ENCODE measurements at places on chromosomes 13 and 19. TPM values are rescaled to one million over a fixed set of nuclear protein-coding genes. Genes with fewer than 3 reads are reported as not detected.

DNA sequence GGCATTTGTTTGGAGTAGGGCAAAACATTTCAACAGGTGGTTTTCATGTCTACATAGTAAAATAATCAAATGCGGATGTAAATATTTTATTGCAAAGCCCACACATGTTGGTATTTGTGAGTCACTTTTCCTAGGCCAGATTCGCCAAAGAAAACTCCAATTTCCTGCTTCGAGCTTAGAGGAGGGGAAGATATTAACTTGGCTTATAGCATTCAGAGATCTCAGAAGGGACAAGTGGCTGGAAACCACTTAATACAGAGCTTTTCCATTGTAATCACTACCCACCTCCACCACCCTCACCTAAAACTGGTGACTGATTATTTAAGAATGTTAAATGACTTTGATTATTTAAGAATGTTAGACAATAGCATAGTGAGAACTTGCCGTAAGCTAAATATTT, 530.6 kb upstream of the SPRY2 start:
- H3K4me3 ChIP-seq, result no peak overlapping the region
- no peaks in the 10 kb centered on the region for H3K4me1 ChIP-seq
- DNase-seq, result no peak

- H3K36me3 ChIP-seq, result no peaks in the 10 kb centered on the region
- H3K27me3 ChIP-seq, result no peaks in the 10 kb centered on the region
- no peak overlapping the region for H3K27ac ChIP-seq
- no peak overlapping the region for H3K4me3 ChIP-seq
- H3K4me1 ChIP-seq, result no peaks in the 10 kb centered on the region
Observed at GRCh38 chr13:42594481-42595252, 20.7 kb downstream of the TNFSF11 start.

- no peak overlapping the region for H3K27ac ChIP-seq
- no peaks in the 10 kb centered on the region for H3K27me3 ChIP-seq
- H3K4me1 ChIP-seq, result peaks cover 6% of the 10 kb centered on the region
- no peak overlapping the region for H3K4me3 ChIP-seq
Observed at GRCh38 chr19:13935765-13936510, 2.3 kb downstream of the PODNL1 start.

- no peak overlapping the region for H3K4me3 ChIP-seq
- no peaks in the 10 kb centered on the region for H3K27me3 ChIP-seq
- no peaks in the 10 kb centered on the region for H3K36me3 ChIP-seq
- peak; percentile 90 for DNase-seq
- no peak overlapping the region for H3K27ac ChIP-seq
- H3K4me1 ChIP-seq, result peaks cover 18% of the 10 kb centered on the region
Observed at GRCh38 chr19:49971991-49972411, 11.0 kb upstream of the SIGLEC11 start.

Gene ZNF541
- 0.62 TPM for total RNA-seq

Gene MYADM
- 79.7 TPM for total RNA-seq

- DNase-seq, result no peak
- no peaks in the 10 kb centered on the region for H3K36me3 ChIP-seq
- H3K27ac ChIP-seq, result no peak overlapping the region
- H3K27me3 ChIP-seq, result no peaks in the 10 kb centered on the region
- no peak overlapping the region for H3K4me3 ChIP-seq
- H3K4me1 ChIP-seq, result no peaks in the 10 kb centered on the region
Observed at GRCh38 chr13:51501096-51501495, 48.3 kb upstream of the INTS6 start.

GRCh38 chr19:45592366-45592765, 7.8 kb upstream of the OPA3 start:
- no peaks in the 10 kb centered on the region for H3K4me1 ChIP-seq
- DNase-seq, result no peak
- no peak overlapping the region for H3K27ac ChIP-seq
- no peak overlapping the region for H3K4me3 ChIP-seq
- no peaks in the 10 kb centered on the region for H3K36me3 ChIP-seq

Gene ARL11
- 0.80 TPM for total RNA-seq

Gene WTIP
- 19.5 TPM for total RNA-seq

Gene ASF1B
- total RNA-seq, result 0.12 TPM

Gene OR10H1
- total RNA-seq, result not detected

- no peaks in the 10 kb centered on the region for H3K4me1 ChIP-seq
- DNase-seq, result no peak
- no peak overlapping the region for H3K27ac ChIP-seq
- no peaks in the 10 kb centered on the region for H3K36me3 ChIP-seq
- H3K4me3 ChIP-seq, result no peak overlapping the region
Observed at GRCh38 chr13:85565652-85566051, 233.6 kb downstream of the SLITRK6 start.

DNA sequence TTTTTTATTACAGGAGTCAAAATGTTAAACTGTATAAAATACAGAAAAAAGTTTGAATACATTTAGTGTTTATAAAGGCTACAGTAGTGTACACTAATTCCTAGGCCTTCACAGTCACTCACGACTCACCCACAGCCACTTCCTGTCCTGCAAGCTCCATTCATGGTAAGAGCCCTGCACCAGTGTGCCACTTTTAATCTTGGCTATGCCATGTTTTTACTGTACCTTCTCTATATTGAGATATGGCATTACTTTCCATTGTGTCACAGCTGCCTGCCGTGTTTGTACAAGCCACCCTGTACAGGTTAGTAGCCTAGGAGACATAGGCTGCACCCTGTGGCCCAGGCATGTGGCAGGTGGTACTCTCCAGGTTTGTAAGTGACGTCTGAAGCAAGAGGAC, 32.1 kb downstream of the C1QTNF9 start:
- no peak overlapping the region for H3K4me3 ChIP-seq
- no peaks in the 10 kb centered on the region for H3K4me1 ChIP-seq
- no peaks in the 10 kb centered on the region for H3K27me3 ChIP-seq

Gene ZNF699
- 14.8 TPM for total RNA-seq

GRCh38 chr13:71457645-71458044, 409.4 kb downstream of the DACH1 start:
- no peaks in the 10 kb centered on the region for H3K27me3 ChIP-seq
- H3K4me3 ChIP-seq, result no peak overlapping the region
- no peak for DNase-seq
- H3K36me3 ChIP-seq, result no peaks in the 10 kb centered on the region
- H3K4me1 ChIP-seq, result no peaks in the 10 kb centered on the region

Gene GRK1
- not detected for total RNA-seq

Gene MCEMP1
- 0.23 TPM for total RNA-seq

Gene KATNAL1
- total RNA-seq, result 18.6 TPM

DNA sequence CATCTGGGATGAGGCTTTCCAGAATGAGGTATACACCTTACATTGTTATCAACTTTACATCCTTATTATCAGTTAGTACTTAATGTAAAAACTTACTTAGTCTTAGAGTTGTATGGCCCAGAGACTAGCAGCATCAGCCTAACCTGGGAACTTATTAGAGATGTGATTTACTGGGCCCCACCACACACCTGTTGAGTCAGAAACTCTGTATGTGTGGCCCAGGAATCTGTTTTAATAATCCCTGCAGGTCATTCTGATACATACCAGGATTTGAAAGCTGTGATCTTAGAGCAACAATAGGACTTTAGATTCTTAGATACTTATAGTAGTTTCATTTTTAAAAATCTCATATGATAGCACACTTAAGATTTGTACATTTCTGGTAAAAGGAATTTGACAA, 17.4 kb downstream of the FNDC3A start:
- H3K27ac ChIP-seq, result no peak overlapping the region
- no peaks in the 10 kb centered on the region for H3K36me3 ChIP-seq

DNA sequence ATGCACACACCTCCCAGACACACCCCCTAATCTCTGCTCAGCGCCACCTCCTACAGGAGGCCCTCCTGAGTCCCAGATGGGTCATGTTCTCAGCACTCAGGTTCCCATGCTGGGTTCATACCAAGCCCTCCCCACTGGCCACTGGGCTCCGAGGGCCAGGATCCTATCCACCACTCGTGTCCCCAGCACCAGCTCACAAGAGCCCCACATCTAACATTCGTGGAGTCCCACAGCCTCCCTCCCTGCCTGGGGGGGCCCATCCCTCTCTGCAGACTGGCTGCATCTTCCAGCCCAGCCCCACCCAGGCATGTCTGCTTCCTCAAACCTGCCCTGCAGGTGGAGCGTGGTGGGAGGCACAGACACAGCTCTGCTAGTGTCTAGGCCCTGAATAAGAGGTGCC, 227.4 kb downstream of the TUBA3C start:
- no peaks in the 10 kb centered on the region for H3K4me1 ChIP-seq
- no peak overlapping the region for H3K4me3 ChIP-seq
- no peak overlapping the region for H3K27ac ChIP-seq
- no peak for DNase-seq

DNA sequence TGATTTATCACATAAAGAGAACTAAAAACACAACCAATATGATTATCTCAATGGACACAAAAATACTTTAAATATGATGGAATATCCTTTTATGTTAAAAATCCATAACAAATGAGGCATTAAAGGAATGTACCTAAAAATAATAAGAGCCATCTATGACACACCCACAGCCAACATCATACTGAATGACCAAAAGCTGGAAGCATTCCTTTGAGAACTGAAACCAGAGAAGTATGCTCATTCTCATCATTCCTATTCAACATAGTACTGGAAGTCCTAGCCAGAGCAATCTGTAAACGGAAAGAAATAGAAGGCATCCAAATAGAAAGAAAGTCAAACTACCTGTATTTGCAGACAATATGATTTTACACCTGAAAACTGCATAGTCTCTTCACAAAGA, 671.0 kb downstream of the SLITRK1 start:
- no peaks in the 10 kb centered on the region for H3K4me1 ChIP-seq
- no peak for DNase-seq
- H3K36me3 ChIP-seq, result no peaks in the 10 kb centered on the region

Gene NDUFA13
- 237 TPM for total RNA-seq

DNA sequence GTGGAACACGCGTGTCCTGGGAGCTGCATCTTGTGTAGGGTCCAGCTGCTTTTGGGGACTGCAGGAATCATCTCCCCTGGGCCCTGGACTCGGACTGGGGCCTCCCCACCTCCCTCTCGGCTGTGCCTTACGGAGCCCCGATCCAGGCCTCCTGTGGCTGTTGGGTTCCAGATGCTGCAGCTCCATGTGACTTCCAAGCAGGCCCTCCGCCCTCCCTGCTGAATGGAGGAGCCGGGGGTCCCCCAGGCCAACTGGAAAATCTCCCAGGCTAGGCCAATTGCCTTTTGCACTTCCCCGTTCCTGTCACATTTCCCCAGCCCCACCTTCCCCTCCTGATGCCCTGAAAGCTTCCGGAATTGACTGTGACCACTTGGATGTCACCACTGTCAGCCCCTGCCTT, 6.2 kb upstream of the PGLS start:
- H3K4me1 ChIP-seq, result peaks cover under 1% of the 10 kb centered on the region
- H3K4me3 ChIP-seq, result no peak overlapping the region
- DNase-seq, result no peak
- no peaks in the 10 kb centered on the region for H3K36me3 ChIP-seq
- no peak overlapping the region for H3K27ac ChIP-seq
- no peaks in the 10 kb centered on the region for H3K27me3 ChIP-seq

DNA sequence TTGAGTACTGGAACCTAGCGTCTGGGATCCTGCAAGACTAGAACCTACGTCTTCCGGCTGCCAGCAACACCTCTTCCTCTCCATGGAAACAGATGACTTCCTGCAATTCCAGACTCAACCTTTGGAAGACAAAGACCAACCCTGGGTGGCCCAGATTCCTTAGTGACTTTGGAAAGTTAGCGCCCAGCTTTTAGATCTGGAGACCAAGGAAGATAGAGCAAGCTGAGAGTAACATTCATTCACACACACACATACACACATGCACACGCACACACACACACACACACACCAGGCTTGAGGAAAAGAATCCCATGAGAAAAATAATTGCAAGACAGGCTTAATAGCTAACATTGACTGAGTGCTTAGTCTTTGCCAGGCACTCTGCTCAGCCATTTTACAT, 788.9 kb downstream of the UQCRFS1 start:
- no peak for DNase-seq
- no peaks in the 10 kb centered on the region for H3K27me3 ChIP-seq
- no peaks in the 10 kb centered on the region for H3K4me1 ChIP-seq
- H3K27ac ChIP-seq, result no peak overlapping the region

GRCh38 chr13:62193919-62194318, 778.3 kb upstream of the PCDH20 start:
- no peaks in the 10 kb centered on the region for H3K4me1 ChIP-seq
- no peaks in the 10 kb centered on the region for H3K36me3 ChIP-seq
- H3K4me3 ChIP-seq, result no peak overlapping the region
- no peaks in the 10 kb centered on the region for H3K27me3 ChIP-seq

DNA sequence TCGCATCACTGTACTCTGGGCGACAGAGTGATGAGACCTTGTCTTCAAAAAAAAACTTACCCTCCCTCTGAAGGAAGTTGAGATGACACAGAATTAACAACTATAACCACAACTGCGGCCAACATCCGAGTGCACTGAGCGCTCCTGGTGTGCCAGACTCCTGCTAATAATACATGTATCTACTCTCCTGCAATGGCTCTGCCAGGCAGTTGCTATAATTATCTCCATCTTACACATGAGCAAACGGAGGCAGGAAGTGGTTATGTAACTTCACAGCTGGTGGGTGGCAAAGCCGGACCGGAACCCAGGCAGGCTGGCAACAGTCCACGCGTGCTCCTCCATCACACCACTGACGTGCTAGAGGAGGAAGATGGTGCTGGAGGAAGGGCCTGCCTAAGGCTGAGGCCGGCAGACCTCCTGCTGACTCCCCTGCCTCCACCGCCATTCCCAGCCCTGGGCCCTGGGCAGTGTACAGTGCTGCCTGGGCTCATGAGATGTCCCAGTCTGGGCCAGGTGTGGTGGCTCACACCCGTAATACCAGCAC, 12.6 kb downstream of the XRCC1 start:
- peaks cover 3% of the 10 kb centered on the region for H3K4me1 ChIP-seq
- H3K4me3 ChIP-seq, result no peak overlapping the region
- no peak overlapping the region for H3K27ac ChIP-seq
- H3K27me3 ChIP-seq, result no peaks in the 10 kb centered on the region

Gene SYDE1
- 61.9 TPM for total RNA-seq

Gene NCAN
- total RNA-seq, result not detected

Gene NDFIP2
- 20.2 TPM for total RNA-seq

Gene PTH2
- not detected for total RNA-seq
